NCI-H1105 treated with DMSO at 0.1 percent for 48 hours (cell line): ENCODE measurements at places on chromosomes 3 and 15.
A peak's percentile ranks its signal among the peaks of the same experiment; 100 is the strongest.

DNA sequence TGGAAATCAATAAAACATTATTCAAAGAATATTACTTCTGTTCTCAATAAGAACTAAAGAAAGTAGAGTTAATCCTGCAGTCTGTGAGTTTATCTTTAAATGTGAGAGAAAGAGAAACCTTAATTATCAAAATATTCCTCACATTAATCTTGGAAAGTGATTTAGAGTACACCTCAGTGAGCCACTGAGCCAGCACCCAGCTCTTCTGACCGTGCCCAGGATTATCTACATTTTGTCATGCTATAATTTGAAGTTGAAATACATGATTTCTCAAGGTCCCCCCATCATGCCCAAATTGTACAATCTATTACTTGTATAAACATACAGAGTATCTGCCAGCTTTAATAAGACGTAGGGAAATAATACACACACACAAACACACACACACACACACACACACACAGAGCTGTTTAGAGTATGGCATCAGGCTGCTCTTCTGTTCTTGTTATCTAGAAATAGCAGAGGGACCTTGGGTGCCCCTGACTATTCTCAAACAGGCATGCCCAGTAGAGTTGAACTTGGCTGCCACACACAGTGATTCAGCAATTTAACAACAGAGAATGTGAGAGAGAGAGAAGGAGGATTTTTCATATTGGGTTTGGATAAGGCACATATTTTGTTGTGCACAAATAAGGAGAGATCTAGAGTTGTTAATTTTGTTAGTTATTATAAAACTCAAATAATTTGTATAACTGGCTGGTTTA is 74.4 kb downstream of the P2RY1 start:
- no peak for DNase-seq

DNA sequence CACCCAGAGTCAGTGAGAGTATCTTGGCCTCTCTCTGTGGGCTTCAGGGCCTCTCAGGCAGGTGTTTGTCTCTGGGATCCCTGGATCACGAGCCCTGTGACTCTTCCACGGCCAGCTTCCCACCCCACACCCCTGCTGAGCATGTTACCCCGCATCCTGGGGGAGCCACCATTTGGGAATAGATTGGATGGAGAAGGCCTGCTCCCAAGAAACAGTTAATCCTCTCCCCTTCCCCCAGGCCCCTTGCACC is 15.5 kb upstream of the SRP14 start:
- no peak for DNase-seq

DNA sequence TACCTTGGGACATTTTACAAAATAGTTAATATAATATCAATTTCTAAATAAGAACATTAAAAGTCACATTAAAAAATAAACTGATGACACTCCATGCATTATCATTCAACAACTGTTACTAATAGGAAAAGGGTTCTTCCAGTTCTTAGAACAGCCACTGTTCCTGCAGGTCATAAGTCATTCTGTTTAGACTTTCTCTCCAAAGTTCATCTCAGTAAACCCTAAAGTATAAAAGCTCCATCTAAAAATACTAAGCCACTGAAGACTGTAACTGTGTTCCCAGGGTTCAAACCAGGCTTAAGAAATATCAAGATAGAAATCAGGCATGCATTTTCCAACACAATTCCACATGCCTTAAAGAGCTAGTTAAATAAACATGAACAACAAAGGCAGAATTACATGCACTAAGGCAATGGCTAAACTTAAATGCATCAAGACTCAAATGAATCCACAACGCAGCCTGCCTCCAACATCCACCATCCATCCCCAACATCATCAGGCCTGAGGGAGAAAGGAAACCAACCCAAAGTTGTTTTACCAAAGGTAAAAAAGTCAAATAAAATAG is 46.2 kb downstream of the DMXL2 start:
- no peak for DNase-seq

DNA sequence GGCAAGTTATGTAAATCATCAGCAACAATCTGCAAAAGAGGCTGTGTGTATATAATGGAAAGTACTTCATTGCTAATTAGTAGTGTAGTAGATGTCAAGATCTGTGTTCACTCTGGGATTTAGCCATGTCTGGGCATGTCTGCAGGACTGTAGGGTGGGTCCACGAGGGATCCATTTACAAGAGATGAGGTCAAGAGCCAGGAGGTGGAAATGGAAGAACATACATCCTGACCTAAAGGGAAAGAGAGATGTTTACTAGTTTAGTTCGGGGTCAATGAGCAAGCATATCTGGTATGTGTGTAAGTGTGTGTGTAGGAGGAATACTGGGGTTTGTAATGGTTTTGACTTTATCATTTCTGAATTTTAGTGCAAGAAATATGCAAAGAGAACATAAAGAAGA is 171.5 kb upstream of the NANOGP8 start:
- DNase-seq, result peak; percentile 43

- DNase-seq, result no peak
Observed at GRCh38 chr15:39665629-39666250, 84.9 kb downstream of the THBS1 start.

DNA sequence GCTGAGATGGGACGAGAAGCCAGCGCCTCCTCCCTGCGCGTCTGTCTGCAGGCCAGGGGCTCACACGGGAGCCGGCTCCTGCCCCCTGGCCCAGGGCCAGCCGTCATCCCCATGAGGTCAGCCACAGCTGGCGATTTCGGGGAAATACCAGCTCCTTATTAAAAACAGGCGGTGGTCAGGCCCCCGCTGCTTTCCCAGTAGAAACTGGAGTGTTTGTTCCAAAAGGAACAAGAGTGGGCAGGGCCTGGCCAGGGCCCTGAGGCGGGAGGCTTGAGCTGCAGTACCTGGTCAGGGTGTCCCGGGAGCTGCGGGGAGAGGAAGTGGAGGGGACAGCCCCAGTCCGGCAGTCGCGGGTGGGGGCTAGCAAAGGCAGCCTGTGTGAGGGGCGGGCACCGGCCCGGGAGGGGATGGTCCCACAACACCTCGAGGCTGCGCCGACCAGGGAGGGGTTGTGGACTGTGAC is 17.8 kb downstream of the MYL3 start:
- DNase-seq, result no peak
